ENCODE measurements at places on chromosomes 16 and 17.

DNA sequence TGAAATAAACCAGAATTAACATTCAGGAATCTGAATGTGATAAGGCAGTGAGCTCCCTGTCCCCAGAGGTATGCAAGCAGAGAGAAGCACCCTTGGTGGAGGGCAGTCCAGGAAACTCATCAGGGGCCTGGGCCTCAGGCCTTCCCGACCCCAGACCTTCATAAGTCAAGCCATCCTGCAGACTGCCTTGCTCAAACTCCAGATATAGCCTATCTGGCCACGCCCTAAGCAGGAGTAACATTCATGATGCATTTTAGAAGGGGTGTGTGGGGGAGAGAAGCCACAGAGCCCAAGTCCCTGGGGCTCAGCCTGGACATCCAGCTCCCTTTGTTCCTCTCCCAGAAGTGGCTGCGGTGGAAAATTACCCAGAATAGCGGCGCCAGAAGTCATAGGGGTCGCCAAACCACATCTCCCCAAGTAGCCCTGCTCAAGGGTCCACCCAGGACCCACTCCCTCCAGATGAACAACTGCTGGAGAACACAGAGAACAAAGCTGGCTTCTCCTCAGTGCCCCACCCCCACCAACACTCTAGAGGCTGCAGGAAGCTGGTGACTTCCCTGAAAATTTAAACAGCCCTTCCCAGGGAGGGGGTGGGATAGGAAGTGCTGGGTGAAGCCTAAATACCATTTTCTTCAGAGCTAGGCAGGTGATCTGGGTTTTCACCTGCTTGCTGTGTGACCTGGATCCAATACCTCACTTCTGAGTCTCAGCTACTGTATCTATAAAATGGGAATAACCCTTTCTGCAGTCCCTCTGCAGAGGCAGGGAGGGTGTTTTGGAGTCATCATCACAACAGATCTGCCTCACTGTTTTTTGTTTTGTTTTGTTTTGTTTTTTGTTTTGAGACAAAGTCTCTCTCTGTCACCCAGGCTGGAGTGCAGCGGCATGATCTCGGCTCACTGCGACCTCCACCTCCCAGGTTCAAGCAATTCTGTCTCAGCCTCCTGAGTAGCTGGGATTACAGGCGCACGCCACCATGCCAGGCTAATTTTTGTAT is 1.5 kb upstream of the SREBF1 start:
- no peak for DNase-seq

DNA sequence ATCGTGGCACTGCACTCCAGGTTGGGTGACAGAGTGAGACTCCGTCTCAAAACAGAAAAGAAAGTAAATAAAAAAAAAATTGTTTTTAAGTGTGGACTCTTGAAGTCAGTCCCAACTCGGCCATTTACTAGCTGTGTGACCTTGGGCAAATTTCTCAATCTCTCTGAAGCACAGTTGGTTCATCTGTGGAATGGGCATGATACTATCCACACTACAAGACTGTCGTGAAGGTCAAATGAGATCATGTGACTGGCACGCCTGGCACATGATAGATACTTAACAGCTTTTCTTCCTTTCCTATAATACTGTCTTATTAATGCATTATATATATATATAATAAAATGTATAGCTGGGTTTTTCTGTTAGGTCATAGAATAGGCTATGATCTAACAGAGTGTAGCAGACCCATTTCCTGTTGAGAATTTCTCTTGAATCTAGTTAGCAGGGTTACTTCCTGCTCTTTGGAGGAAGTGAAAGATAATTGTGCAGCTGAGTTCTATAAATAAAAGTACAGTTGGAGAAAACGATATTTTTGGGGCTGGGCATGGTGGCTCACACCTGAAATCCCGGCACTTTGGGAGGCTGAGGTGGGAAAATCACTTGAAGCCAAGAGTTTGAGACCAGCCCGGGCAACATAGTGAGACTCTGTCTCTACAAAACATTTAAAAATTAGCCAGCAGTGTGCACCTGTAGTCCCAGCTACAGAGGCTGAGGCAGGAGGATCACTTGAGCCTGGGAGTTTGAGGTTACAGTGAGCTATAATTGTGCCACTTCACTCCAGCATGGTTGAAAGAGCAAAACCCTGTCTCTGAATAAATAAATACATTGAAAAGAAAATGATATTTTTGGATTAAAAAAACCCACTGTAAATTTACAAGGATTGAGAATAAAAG is 7.3 kb downstream of the MILR1 start:
- no peak for DNase-seq

- no peak for DNase-seq
Observed at GRCh38 chr17:81915331-81915730, 2.6 kb downstream of the SIRT7 start.

DNA sequence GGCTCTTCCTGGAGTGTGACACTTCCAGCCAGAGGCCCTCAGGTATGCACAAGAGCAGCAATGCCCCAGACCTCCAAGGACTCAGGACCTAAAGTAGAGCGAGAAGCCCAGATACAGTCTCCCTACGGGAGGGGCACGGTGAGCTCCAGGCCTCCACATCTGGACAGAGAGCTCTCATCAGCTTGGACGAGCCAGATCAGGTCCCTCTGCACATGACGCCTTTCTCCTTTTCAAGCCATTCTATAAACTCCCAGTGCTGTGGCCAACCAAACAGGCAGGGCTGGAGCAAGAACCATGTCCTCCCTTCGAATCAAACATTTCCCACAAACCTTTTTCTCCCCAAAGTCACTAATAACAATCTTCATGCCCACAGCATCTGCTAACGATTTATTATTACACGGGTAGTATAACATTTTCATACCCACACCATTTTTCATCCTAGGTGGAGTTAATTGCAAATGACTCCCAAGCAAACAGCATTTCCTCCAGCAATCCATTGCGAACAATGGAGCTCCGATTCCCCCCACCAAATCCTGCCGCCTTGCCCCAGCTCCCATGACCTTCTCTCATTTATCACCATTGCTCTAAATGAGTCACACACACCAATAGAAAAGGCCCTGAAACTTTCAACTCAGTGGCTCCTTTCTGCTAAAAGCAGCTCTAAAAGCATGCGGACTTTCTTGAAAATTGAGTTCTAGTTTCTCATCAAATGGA is 24.2 kb upstream of the NLRP1 start:
- DNase-seq, result no peak

- no peak for DNase-seq
Observed at GRCh38 chr17:13646969-13647542, 45.3 kb upstream of the HS3ST3A1 start.

DNA sequence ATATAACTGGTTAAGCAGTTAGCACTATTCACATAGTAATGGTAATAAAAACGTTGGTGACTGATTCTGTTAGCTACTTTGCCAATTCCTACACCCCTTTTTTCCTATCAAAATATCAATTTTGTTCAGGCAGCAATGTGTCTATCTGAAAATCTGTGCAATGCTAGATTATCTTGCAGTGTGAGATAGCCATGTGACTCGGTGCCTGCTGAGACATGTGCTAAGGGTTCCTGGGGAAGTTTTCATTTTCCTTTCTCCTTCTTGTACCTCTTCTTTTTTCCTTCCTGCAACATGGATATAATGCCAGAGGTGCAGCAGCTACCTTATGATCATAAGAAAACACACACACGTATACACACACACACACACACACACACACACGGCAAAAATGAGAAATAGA is 100.5 kb upstream of the SHISA6 start:
- DNase-seq, result no peak

DNA sequence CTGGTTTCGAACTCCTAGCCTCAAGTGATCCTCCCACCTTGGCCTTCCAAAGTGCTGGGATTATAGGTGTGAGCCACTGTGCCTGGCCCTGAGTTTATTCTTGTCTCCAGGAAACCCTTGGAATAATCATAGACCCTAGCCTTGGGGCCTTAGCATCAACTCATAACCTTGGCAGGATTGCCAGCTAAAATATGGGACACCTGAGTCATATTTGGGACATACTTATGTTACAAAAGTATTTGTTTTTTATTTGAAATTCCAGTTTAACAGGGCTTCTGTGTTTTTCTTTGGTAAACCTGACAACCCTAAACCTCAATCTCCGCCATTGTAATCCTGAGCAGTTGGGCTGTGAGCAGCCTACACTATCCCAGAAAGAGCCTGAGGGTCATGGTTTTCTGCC is 28.6 kb upstream of the TNS4 start:
- DNase-seq, result peak; percentile 39

DNA sequence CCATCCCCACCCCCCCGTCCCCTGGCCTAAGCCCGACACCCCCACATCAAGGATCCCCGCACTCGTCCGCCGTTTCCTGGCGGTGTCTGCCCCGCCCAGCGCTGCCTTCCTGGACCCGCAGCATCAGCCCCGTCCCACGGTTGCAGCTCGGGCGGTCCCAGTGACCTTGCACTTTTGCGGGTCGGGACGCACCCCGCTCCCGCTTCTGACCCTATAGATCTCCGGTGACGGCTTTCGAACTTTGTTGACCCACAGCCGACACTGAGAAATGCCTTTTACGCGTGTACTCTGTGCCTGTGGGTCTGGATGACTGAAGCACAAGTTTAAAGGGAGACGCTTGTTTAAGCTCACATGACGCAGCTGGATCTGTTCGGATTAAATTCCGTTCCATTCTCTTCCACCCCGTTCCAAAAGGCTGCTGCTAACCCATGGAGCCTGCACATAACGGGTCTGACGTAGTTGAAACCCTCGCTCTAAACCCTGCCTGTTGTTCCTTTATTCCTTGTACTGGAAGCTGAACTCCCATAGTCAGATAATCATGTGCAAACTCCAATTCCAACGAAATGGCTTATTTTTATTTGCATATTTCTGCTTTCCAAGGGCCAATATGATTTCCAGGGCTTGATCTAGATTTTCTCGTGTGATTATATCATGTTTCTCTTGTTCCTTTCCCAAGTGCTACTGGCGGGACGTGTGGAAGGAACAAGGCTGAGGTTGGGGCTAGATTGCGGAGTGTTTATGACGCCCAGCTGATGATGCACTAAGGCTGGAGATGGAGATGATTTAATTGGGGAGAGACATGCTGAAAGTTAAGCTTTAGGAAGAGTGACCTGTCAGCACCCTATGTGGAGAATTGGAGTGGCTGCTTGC is 834 bp downstream of the FLYWCH1 start:
- DNase-seq, result no peak

- DNase-seq, result no peak
Observed at GRCh38 chr17:36939052-36939801, 2.0 kb downstream of the LHX1 start.

GRCh38 chr17:65131946-65132345 is 5.2 kb upstream of the RGS9 start:
- DNase-seq, result no peak

DNA sequence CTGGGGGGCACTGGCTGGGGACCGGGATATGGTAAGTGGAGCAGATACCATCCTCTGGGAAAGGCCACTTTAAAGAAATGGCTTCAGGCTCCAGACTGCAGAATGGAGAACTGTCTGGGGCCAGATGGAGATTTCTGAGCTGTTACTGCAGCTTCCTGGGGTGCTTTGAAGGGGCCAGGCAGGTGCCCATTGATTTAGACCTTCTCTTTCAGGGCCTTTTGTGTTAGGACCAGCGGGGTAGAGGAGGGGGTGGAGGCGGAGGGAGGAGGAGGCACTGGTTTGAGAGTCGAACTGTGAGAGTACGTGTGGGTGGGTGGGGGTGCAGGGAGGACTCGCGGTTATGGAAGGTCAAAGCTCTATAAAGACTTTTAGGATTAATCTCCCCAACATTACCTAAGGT is 11.4 kb downstream of the NECAB2 start:
- DNase-seq, result no peak

DNA sequence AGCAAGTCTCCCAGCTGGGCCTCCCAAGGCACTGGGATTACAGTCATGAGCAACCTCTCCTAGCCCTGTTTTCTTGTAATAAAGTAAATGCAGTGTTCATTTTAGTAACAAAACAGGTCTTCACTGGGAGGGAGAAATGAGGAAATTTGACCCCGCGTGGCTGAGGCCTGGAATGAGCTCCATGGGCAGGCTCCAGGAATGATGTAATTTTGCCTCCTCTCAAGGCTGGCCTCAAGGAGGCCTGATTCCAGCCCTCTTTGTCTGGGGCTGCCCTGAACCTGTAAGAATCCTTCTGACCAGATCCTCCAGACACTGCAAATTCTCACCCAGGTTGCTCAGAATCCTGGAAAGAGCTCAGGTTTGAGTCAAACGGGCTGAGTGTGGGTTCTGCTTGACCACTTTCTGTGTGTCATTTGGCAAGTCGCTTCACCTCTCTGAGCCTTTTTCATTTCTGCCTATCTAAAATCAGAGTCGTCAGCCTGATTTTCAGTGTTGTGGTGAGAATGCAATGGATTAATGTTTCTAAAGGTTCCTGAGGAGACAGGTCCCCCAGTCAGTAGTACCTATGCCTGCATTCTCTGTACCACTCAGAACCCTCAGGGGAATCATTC is 57.1 kb downstream of the RAB11FIP4 start:
- DNase-seq, result no peak

DNA sequence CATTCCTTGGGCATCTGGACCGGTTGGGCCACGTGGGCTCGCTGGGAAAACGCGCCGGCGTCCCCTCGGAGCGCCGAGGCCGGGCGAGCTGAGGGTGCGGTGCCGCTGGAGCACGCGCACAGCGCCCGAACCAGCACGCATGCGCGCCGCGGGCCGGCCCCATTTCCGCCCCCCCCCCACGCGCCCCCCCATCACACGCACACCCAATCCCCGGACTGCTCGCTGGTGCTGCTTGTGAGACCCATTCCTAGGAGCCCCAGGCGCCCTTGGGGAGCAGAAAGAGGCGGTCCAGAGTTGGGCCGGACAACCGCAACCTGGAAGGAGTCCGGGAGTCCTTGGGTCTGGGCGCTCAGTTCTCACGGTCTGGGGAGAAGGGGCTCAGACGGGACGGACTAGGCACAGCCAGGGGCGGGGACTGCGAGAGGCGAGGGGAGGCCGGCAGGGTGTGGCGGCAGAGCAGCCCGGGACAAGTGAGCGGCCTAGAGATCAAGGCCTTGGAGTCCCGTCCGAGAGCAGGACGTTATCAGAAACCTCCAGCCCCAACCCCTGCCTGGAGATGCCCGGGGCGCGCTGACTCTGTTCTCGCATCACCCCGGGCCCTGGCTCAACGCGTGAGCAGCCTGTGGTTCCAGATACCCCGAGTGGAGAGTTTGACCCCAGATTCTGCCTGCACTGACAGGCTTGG is 6.0 kb upstream of the CBX8 start:
- DNase-seq, result no peak

DNA sequence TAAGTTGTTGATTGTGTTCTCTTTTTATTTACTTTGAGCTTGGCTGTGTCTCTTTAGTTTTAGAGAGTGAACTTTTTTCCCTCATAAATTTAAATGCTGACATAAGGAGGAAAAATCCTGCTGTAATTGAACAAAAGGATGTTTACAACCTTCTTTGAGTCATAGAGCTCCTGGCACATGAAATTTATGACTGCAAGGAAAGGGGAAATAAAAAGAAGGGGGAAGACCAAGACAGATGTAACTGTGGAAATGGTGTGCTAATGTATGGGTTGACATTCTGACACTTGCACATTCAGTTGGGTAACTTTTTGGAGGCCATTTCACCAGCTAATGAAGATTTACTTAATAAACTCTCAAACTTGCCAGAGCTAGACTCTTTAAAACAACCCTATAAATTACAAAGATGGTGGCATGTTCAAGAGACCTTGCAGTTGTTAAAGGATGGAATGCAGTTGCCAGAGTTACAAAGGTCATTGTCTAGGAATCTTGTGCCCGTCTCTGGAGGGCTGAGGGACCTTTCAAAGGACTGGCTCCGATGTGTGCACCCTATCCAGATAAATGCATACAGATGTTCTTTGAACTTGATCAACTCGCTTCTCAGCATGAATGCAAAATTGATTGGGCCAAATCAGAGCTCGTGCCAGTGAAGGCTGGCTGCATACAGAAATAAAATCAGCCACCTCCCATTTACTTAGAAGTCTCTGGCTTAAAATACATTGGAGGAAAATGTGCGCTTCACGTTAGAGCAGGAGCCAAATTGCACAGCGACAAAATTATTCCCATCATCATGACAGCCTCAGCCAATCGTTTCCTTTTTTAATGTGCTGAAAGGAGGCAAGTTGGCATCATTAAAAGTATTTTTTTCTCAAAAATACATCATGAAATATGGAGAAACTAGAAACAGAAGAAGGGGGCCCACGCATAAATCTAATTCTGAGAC is 289.0 kb upstream of the XYLT1 start:
- no peak for DNase-seq
